ENCODE measurements at places on chromosomes 7 and 10.
A peak's percentile ranks its signal among the peaks of the same experiment; 100 is the strongest.

GRCh38 chr10:132961420-132961786 lies 19.0 kb upstream of the CFAP46 start:
- no peak for DNase-seq

DNA sequence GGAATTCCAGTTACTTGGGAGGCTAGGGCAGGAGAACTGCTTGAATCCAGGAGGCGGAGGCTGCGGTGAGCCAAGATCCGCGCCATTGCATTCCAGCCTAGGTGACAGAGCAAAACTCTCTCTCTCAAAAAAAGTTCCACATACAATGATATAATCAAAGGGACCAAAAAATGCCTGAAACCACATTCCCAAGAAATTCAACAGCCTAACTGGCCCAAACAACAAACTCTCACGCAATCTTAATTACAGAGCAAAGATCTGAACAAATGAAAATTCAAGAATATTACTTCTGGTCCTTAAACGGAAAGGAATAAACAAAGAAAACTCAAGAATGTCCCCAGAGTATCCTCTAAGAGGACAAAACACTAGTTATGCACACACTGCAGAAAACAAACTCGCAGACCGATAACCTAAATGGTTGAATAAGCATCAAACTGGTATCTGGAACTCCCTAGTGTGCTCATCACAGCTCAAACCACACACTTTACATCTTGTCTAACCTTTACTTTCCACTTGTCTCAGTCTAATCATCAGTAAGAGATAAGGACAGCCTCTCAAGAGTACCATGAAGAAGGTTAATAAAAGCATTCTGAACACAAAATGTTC lies 3.7 kb downstream of the OGA start:
- DNase-seq, result no peak

- peak; percentile 32 for DNase-seq
Observed at GRCh38 chr7:112080978-112081377, 125.2 kb downstream of the DOCK4 start.

DNA sequence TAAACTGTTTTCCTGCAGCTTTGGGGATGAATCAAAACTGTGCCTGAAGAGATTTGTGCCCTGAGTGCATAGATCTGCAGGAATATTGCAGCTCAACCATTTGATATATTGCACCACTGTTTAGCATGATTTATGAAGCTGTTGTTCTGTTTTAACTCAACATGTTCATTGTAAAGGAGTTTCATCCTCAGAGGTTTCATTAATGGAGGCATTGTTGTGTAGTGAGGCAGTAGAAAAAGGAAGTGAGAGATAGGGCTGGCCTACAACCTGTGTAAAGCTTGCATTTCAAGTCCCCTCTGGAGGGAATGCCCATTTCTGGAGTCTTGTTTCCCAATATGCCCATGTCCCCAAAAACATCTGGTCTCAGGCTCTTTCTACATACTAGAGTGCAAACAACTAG lies 67.5 kb downstream of the DNAJC12 start:
- DNase-seq, result no peak

DNA sequence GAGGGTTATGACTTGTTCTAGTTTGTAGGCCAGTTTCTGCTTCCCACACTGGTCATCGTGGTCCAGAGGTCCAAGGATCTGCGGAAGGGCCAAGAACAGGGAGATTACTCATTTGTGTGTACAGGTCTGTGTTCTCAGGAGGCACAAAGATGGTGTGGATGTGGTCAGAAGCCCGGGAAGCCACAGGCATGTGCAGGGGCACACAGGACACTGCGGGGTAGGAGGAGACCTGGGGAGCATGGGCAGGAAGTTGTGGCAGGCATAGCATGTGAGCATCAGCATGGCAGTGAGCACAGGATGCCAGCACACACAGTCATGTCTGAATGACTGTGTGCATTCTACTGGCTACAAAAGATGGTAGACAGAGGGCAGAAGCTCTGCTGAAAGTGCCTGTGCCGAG lies 445.8 kb downstream of the PLXNA4 start:
- no peak for DNase-seq

- DNase-seq, result no peak
Observed at GRCh38 chr10:51911723-51912122, 212.3 kb upstream of the CSTF2T start.

DNA sequence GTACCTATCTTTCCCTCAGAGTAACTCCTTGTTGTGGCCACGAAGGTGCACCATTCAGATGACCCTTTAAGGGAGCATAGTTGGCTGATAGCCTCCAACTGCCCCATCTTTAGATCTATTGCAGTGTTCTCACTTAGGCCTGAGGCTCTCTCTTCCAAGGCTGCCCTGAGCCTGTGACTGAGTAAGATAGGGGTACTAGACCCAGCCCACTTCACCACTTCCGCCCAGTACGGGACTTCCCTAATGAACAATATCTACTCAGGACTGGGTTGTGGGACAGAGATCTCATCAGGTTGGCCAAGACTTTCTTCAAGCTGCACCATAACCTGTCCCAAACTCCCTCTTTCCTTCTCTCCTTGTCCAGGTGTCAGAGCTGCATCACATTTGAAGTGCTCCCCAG lies 5.7 kb upstream of the GNAI1 start:
- DNase-seq, result no peak

DNA sequence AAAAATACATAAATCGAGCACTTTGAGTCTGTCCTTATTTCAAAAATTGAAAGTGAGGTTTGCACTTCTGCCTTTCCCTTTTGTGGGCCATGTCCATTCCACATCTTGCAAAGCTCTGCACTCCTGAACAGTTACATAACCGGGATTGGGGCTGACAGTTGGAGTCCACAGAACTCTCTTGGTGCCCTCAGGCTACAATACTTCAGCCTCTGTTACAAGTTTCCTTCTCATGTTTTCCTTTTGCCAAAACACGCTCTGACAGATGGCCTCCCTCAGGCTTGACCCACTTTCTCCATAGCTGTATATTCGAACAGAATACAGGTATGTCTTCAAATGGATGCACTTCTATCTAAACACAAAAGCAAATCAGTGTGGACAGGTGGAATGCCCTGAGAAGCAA lies 335.9 kb downstream of the WDR37 start:
- DNase-seq, result no peak

GRCh38 chr7:125668321-125668993 lies 738.8 kb upstream of the POT1 start:
- DNase-seq, result no peak

DNA sequence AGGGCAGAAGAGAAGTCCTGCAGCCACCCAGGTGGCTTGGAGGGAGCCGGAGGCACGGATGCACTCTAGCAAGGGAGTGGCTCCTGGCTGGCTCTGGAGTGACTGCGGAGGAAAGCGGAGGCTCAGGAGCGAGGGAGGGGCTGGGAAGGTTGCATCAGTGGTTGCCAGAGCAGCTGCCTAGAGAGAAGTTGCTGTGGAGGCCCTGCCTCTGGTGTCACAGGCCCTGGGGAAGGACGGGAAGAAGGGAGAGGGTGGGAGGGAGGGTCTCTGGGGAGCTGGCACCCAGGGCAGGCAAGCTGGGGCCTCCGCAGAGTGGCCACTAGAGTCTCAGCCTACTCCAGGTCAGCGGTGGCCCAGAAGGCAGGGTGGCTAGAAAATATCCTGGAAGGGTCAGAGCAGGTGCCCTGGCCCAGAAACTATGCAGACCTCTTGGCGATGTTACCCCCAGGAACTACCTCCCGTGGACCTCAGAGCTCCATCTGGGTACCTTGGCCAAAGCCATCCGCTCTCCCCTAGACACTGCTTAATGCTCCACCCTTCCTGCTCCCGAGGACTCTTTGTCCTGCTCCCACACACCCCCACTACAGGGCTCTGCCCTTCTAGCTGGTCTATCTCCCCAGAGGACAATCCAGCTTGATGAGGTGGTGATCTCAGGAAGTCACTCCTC lies 164.3 kb downstream of the NRF1 start:
- no peak for DNase-seq

- no peak for DNase-seq
Observed at GRCh38 chr10:113132591-113133121, 182.6 kb downstream of the TCF7L2 start.

DNA sequence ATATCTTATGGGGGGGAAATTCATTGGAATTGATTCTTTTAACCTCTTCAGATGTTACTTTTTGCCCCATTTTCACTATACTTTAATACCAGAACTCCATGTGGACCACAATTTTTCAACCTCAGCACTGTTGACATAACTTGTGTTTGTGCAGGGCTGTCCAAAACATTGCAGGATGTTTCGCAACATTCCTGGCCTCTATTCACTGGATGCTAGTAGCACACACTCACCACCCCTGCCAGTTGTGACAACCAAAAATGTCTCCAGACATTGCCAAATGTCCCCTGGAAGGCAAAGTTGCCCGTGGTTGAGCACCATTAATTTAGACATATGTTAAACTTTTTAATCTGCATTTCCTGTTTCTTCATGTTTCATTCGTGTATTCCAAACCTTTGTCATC lies 234.7 kb downstream of the GFRA1 start:
- no peak for DNase-seq

DNA sequence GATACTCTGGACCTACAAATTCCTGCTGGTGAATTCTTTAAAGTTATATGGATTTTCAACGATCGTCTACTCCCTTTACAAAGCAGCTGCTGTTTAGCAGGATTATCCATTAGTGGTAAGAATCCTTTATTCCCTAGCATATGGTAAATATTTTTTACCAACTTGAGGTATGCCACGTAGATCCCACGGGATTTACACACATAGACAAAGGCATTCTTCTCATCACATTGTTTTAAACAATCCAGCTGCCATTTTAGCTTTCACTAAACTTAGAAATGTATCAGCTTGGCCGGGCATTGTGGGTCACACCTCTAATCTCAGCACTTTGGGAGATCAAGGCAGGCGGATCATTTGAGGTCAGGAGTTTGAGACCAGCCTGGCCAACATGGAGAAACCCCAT lies 148.0 kb upstream of the SH2B2 start:
- no peak for DNase-seq

GRCh38 chr7:127290116-127290655 lies 37.4 kb upstream of the GRM8 start:
- no peak for DNase-seq

Measured in hippocampal formation (tissue), 2 donors.